ENCODE measurements at places on chromosomes 4 and X. TPM values are rescaled to one million over a fixed set of nuclear protein-coding genes. Genes with fewer than 3 reads are reported as not detected.

DNA sequence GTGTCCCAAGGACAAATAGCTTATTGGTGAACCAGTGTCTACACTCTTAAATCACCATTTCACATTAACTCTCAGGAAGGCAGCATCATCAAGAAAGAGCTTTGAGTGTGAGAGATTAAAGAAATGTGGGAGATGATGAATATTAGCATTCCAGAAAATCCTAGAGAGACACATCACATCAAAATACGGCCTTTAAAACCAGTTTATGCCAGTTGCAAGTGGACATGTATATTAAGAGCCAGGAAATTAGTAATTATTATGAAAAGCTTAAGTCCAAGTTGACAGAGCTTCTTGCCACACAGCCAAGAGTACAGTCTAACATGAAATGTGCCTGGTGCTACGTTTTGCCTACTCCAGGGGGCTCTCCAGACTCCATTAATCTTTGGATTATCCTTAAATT lies 503.0 kb upstream of the BOD1L1 start:
- DNase-seq, result no peak

DNA sequence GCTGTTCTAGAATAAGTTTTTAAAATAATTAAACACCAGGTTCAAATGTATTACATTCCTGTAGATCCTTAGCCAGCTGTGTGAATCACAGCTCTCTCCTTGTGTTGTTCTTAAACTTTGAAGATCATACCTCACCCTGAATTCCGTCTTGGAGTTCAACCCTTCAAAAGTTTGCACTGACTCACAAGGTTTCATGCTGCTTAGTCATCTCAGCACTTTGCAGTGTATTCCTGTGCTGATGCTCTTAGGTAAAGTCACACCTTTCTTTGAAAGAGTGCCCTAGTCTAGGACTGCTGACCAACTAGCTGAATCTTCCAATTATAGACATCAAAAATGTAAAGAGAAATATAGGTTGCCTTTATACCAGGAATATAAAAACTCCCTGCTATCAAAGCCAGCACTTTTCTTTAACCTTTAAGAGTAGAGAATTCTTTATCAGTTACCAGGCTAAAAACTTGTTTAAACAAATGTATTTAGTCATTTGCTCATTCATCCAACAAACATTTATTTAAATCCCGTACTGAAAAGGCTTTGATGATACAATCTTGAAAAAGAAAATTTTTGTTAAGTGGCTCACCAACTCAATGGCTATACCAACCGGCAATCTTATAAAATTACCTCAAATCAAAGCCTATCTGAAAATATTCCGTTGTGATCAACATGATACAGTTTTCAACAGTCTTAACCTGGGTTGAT lies 169.7 kb downstream of the RAP1GDS1 start:
- no peak for DNase-seq

DNA sequence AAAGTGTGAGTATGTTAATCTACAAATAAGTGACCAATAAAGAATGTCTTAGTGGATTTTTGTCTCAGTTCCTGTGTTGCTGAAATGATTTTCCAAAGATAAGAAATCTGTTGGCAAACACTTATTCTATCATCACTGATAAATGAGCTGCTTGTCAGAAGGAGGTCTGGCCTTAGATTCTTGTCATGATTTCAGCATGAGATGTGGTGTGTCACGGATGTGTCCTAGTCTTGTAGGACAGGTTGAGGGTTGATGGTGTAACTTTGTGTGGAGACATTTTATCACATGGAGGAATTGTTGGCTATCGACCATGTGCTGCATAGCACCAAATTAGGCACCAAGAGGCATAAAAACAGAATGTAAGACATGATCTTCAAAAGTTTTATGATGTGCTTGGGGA lies 31.8 kb upstream of the LIMCH1 start:
- no peak for DNase-seq

DNA sequence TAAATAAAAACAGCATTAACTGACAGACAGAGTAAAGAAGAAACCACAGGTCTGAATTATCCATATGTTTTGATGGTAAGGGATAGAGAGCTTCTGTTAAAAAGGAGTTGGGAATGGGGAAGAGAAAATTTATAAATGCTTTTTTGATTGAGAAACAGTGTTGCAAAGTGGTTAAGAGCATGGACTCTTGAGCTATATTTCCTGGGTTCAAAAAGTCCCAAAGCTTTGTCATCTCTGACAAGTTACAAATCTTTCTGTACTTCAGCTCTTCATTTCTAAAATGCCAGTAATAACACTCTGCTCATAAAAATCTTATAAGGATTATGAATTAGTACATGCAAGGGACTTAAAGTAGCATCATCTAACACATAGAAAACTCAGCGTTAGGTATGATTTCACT lies 62.2 kb downstream of the N4BP2 start:
- DNase-seq, result no peak

- no peak for DNase-seq
These were observed 20.2 kb upstream of the SETD7 start for GRCh38 chr4:139576219-139576618.

DNA sequence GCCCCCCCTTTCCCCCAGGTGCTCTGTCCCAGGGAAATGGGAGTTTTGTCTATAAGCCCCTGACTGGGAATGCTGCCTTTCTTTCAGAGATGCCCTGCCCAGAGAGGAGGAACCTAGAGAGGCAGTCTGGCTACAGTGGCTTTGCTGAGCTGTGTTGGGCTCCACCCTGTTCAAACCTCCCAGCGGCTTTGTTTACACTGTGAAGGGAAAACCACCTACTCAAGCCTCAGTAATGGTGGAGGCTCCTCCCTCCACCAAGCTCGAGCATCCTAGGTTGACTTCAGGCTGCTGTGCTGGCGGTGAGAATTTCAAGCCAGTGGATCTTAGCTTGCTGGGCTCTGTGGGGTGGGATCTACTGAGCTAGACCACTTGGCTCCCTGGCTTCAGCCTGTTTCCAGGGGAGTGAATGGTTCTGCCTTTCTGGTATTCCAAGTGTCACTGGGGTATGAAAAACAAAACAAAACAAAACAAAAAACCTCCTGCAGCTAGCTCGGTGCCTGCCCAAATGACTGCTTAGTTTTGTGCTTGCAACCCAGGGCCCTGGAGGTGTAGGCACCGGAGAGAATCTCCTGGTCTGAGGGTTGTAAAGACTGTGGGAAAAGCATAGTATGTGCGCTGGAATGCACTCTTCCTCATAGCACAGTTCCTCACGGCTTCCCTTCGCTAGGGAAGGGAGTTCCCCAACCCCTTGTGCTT lies 41.7 kb downstream of the ITM2A start:
- DNase-seq, result no peak

DNA sequence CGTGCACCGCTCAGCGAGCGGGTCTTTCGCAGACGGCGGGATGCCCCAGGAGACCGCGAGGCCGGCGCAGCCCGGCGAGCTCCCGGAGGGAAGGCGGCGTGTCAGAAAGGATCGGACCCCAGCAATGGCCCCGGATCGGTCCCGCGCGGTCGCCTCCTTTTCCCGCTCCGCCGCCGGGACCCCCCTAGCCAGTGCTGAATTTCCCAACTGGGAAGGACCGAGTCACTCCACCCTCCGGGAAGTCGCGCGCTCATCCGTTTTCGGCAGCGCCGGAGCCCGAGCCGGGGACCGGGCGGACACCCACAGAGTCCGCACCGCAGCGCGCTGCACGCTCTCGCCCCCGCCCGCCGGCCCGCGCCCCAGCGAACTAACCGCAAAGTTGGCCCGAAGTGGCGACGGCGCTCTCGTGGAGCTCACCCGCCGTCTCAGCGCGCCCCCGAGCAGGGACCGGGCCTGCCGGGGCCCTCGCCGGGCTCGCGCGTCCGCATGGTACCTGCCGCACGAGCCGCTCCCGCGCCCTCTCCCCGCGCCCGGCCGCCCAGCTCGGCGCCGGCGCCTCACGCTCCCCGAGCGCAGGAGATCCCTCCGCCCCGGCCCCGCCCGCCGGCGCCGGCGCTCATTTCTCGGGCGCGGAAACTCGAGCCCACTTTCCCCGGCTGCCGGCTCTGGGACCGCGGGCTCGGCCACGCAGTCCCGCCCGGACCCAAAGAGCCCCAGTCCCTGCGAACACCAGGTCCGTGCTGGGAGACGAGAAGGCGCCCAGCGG lies at the start of gene FAT1:
Gene FAT1, minus strand, starts transcription at position 565 of the 766 bp plus-strand sequence. CDS start 14,029 bp downstream, outside the sequence.
- DNase-seq, result no peak

DNA sequence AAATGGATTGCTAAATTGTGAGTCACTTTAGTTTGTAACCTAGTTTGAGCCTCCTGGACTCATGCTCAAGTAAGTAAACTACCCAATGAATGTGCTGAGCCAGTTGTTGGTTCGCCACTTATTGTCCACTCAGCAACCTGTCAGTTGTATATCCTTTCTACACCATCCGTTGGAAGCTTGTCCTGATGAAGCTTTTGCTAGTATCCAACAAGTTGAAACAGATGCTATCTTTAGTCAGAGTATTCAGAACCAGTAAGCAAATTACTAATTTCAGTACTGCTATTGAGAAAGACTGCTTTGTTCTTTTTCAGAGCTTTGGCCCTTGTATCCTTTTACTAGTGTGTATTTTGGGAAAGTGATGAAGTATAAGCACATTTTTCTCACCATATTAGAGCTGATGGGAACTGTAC lies 4.3 kb upstream of the NAA15 start:
- no peak for DNase-seq

- no peak for DNase-seq
These were observed 63.6 kb downstream of the TRIM2 start for GRCh38 chr4:153267890-153268289.

GRCh38 chr4:17276776-17277175 lies 235.1 kb downstream of the QDPR start:
- DNase-seq, result no peak

GRCh38 chrX:20067709-20068561 lies 48.8 kb downstream of the MAP7D2 start:
- peak; percentile 29 for DNase-seq

- DNase-seq, result no peak
These were observed 56.0 kb downstream of the MED28 start for GRCh38 chr4:17670423-17670822.

DNA sequence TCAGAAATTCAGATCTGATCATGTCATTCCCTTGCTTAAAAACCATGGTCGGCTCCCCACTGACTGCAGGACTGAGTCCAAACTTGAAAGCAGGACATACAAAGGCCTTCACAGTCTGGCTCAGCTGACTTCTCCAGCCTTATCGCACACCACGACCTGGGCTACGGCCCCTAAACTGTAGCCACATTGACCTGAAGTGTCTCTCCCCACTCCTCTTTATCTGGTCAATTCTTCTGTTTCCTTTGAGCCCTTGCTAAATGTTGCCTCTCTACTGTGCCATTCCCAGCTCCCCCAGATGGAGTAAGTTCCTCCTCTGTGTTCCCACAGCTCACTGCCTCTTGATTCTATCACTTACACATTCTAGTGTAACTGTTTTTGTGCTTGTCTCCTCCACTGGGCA lies 60.5 kb upstream of the CITED1 start:
- DNase-seq, result no peak

- DNase-seq, result no peak
These were observed 75.6 kb upstream of the NOCT start for GRCh38 chr4:138939960-138940359.

DNA sequence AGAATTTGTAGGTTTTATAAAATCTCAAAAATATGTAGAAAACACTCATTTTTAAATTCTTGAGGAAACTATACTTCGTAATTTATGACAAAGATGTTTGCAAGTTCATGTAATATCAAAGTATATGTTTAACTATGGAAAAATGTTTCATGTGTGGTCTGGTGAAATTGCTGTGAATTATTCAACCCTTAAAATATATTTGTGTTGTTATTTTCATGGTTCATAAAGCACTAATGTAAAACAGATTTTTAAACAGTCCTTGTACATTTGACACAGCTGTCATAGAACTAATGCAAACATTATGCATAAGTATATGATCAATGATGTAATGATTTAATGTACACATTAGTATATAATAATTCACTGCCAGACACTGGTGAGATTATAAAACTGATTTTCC lies 83.1 kb upstream of the ARSJ start:
- DNase-seq, result no peak

DNA sequence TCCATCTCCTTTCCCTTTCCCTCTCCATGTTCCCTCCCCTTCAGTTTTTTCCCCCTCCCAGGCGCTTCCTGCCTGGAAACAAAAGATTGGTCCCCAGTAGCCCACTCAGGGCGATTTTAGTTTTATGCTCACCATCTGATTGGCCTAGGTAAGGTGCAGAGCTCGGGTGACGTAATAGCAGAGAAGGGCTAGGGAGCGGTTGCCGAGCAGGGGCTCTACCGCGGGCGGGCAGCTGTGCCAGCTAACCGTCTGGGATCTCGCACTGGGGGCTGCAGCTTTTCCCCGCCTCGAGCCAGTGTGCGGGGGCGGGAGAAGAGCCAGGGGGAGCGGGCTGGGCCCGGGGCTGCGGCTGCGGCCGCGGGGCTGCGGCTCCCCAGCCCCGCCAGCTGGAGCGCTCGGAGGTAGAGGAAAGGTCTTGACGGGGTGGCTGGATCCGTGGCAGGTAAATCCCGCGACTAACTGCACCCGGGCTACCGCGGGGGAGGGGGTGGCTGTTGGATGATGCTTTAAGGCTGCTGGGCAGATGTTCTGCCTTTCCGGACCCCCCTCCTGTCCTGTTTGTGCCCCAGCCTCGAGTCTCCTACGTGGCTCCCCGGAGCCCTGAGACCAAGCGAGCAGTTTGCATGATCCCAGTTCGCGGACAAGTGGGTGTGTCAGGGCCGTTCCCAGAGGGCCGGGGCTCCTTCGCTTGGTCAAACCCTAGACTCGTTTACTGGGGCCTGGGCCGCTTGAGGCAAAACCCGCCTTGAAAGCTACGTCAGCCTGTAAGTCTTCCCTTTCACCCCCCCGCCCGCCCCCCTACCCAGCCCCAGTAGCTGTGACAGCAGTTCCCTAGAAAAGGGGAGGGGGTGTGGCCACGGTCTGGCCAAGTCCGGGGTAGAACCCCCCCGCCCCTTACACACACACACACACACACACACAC lies at the start of gene PAK3:
Gene PAK3, plus strand, starts transcription at position 218 of the 922 bp plus-strand sequence. CDS start 26,913 bp downstream, outside the sequence.
- no peak for DNase-seq

Gene FAM9C
- not detected for total RNA-seq

Gene PCDH19
- 0.33 TPM for total RNA-seq

Gene C4orf33
- total RNA-seq, result 6.5 TPM

Gene ASMT
- total RNA-seq, result not detected

Gene FMR1NB
- not detected for total RNA-seq

Gene TCEANC
- 1.3 TPM for total RNA-seq

Gene PSAPL1
- total RNA-seq, result not detected

Gene PORCN
- 10.8 TPM for total RNA-seq

Gene CHRDL1
- total RNA-seq, result not detected
